ENCODE measurements at places on chromosomes 2 and 18.

DNA sequence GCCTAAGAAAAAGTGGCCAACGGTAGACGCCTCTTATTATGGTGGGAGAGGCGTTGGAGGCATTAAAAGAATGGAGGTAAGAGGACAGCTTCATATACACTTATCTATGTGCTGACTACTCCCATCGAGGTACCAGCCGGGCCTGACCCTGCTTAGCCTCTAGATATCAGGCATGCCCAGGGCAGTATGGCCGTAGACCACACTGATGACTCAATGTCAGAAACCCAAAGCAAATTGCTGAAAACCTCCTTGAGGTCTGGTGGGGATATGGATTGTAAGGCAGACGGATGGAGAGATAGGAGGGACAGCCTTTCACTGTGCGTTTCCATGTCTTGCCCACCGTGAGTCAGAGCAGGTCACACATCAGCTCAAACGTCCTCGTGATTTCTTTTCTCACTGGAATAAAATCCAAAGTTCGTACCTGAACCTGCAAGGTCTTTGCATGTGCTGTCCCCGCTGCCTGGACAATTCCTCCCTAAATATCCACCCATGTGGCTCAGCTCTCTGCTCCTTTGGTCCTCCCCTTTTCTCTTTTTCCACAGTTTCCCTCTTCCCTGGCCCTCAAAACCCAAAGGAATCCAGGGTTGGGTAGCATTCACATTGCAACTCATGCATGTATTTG lies 168.9 kb downstream of the ANTXR1 start:
- DNase-seq = no peak

DNA sequence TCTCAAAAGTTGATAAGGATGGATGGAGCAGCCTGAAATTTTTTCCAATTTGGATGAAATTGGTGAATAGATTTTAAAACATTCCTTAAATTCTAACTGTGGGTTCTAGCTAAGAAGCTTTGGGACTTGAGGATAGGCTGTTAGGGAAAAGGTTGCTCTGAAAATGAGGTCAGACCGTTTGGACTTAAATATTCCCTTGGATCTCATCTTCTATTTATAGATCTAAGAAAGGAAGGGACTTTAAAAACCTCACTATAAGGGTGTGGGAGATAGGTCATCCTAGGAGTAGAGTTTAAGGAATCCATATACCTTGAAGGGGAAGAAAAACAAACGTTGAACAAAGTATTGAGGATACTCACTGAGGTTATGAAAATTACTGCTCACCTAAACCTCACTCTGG lies 17.4 kb upstream of the SNORC start:
- DNase-seq = no peak

DNA sequence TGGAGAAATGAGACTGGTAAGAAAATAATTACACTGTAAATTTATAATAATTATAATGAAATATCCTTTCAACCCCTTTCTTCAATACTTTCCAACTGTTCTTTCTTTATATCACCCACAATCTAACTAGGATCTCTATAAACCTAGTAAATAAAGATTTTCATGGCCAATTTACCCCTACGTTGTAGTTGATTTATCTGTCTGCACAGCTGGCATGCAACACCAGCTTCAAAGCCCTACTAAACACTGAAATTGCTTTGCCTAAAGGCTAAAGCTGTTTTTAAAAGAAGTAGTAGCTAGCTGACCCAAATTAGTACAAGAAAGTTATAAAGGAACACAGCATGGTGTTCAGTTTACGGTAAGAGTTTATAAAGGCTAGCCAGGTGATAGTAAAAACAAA lies 140.1 kb downstream of the NOL4 start:
- DNase-seq = no peak

DNA sequence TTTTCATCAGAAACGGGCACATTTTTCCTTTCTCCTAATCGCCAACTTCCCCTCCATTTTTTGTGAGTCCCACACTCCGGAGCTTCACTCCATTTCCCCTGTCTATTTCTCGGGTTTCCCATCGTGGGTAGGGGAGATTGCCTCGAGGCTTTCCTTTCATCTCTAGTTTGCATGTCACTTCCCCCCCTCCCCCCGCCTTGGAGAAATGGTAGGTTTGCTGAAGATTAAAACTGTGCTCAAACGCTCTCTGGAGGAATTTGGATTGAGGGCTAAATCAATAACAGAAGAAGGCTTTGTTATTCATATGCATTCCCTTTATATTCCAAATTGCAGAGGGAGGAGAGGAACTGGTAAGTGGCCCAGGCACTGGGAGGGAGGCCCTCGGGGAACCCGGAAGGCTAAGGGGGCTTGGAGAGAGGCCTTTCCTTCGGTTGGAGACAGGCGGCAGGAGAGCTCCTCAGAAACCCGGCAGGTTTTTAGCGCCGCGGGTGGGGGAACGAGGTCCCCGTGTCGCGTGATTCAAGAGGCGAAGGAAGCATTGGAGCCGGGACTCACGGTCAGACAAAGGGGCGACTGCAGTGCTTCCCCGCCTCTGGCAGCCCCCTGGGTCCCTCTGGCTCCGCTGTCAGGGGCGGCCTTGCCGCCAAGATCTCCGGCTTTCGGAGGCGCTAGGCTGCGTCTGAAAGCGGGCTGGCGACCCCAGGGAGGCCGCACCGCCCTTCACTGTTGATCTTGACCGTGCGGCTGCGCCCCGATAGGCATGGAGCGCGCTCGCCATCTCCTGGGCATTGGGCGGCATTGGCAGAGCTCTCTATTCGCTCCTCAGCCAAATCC lies 2.4 kb upstream of the HOXD12 start:
- DNase-seq = peak; percentile 96

DNA sequence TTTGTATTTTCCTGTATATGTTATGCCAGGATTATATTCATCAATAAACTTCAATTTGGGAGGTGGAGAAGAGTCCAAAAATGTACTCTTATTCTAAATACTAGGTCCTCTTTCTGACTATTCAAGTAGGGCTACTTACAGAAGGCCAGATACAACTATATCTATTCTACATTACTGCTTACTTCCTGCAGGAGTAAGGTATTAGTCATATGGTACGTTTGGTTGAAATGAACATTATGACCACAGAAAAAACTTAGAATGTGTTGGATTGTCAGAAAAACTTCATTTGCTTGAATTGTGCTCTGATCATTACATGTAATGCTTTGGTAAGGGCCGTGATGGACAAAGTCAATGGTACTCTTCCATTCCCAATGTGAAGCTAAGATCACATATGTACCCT lies 35.0 kb downstream of the STAT4 start:
- no peak for DNase-seq

DNA sequence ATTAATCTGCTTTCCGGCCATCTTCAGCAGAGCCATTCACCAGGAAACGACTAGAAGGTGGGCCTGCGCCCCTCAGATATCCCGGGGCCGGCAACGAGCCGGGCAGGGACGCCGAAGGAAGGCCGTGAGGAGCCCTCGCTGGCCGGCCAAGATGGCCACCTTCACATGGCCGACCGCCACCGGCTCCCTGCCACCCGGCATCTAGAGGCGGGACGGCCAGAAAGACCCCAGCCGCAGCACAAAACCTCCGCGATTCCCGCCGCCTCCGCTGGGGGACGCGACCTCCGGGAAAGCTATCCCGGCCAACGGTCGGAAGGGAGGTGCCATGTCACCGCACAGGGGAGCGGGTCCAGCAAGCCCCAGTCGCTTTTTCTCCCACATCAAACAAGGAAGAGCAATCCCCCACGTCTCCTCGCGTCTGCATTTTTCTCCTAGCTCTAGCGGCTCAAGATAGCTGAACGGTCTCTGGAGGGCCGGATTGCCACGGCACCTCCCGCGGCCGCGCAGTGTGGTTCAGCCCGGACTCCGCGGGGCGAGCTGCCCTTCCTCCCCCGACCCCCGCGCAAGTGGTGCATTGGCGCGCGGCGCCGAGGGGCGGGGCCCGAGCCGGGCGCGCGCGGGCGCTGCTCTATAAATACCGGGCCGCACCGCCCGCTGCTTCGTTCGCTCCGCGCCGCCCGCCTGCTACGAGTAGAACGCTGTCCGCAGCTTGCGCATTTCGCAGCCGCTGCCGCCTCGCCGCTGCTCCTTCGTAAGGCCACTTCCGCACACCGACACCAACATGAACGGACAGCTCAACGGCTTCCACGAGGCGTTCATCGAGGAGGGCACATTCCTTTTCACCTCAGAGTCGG lies at the start of gene MAT2A:
Gene MAT2A, plus strand, starts transcription at position 662 of the 854 bp plus-strand sequence. Its CDS starts 120 bp downstream, at position 782.
- peak; percentile 66 for DNase-seq

DNA sequence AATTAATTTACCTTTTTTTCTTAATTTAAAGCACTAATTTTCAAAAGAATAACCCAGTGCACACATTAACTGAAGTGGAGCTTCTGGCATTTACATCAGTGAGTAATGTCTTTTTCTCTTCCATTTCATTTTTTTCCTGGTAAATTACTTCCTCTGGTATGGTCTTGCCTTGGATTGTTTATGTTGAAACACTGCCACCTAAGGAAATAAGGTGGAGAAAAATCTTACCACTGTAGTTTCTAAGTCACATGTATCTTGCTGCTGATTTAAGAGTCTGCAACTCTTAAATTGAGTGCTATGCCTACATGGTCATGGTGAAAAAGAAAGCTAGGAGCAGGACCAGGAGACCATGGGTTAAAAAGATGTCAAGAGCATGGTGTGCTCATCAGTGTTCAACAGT lies 51.0 kb downstream of the TTC27 start:
- no peak for DNase-seq

- DNase-seq = no peak
Observed at GRCh38 chr2:144402251-144402650, 117.7 kb downstream of the ZEB2 start.

- no peak for DNase-seq
Observed at GRCh38 chr2:7835693-7836680, 845.9 kb upstream of the ID2 start.

DNA sequence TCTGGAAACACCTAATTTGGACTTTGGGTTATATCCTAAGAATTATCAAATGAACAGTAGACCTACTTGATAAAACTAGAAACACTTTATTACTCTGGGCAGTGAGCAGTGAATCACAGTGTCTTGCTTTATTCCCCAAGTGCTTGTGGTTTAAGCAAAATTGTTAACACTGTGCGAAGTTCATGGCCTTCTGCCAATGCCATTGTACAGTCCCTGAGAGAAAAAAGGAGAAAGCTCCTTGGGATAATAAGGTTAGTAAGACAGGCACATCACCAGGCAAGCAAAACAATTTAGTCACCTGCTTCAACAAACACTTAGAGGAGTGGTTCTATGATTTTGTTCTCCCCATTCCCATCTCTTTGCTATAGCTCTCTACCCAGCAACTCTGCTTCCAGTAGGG lies 39.8 kb downstream of the ADCYAP1 start:
- DNase-seq = no peak

DNA sequence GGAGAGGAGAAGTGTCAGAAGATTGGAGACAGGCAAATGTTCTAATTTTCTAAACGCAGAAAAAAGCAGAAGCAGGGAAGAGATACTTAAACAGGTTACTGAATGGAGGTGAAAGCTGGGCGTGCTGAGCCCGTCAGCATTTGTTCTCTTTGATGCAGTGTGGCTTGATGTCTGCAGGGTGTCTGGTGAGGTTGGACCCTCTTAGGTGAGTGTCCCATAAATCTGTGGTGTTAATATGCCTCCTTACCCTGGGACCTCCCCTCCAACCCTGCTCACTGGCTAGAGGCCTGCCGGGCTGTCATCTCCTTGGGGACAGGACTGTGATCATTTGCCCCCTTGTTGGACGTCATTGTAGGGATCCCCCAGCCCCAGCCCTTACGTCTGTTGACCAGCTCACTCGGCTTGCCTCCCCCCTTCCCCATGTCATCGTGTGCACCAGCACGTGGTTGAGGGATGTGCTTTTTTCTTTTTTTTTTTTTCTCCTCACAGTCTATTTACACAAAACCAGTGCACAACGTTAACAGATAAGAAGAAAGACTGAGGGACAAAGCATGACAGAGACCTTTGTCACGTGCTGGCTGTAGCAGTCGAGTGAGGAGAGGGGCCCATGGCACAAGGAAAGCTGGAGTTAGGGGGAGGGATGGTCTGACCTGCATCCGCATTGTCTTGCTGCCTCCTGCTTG lies 56.4 kb downstream of the NCK2 start:
- no peak for DNase-seq

GRCh38 chr18:12031846-12032245 lies 50.5 kb downstream of the IMPA2 start:
- no peak for DNase-seq

GRCh38 chr2:127421871-127422558 lies 3.8 kb downstream of the PROC start:
- DNase-seq = no peak

- DNase-seq = peak; percentile 15
Observed at GRCh38 chr2:239724851-239725550, 300.1 kb downstream of the NDUFA10 start.

GRCh38 chr2:202149155-202149762 lies 76.2 kb downstream of the KIAA2012 start:
- DNase-seq = no peak

DNA sequence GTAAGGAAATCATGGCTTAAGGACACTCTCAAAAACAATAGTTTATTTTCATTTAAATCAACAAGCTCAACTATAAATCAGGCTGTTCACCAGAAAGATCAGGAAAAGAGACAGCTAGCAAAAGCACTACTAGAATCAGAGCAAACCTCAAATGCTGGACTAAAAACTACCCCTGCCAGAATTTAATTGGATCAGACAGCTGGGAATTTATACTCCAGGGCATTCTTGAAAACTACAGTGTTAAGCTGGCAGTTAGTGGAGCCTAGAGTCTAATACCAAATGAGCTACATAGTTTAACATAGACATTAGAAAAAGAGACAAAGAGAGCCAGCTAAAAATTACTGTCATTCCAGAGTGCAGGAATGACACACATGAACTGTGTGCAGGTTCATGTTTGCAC lies 1016.4 kb upstream of the CRIM1 start:
- DNase-seq = no peak

DNA sequence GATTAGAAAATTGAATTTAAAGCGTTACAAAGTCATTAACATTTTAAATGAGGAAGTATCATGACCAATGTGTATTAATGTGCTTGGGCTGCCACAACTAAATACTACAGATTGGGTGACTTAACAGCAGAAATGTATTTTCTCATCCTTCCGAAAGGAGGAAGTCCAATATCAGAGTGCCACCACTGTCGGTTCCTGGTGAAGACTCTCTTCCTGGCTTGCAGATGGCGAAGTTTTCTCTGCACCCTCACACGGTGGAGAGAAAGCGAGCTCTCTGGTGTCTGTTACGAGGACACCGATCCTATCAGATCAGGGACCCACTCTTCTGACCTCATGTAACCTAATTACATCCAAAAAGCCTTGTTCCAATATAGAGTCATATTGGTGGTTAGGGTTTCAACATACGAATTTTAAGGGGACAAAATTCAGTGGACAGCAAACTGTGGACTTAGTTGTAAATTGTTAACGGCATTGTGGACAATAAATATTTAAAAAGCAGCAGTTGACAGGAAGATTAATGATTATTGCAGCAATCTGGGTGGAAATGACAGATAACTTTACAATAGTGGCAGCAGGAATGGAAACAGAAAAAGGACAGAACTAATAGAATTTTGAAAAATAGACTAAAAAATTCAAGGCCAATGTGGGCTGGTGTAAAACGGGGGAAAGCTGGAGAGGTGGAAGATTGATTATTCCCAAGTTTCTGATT lies 35.1 kb upstream of the CYRIA start:
- no peak for DNase-seq

GRCh38 chr2:173136599-173136998 lies 61.0 kb downstream of the MAP3K20 start:
- DNase-seq = no peak

GRCh38 chr2:88627856-88628570 lies 749 bp upstream of the EIF2AK3 start:
- peak; percentile 34 for DNase-seq

- no peak for DNase-seq
Observed at GRCh38 chr2:179985163-179985820, 21.8 kb downstream of the CWC22 start.

Data from 8988T (cell line).